Bronchial epithelial cell (primary cell): ENCODE measurements at places on chromosomes 1 and 21. TPM values are rescaled to one million over a fixed set of nuclear protein-coding genes. Genes with fewer than 3 reads are reported as not detected.
A peak's percentile ranks its signal among the peaks of the same experiment; 100 is the strongest.

The SEC16B gene
- 0.26 TPM in 2 replicates for total RNA-seq

The CDC20 gene
- 2.6 and 3.1 TPM in 2 replicates for total RNA-seq

GRCh38 chr1:14778898-14779865 lies 180.7 kb downstream of the KAZN start:
- no peak for DNase-seq

- DNase-seq: no peak
Measured at GRCh38 chr1:159141584-159142390, 29.6 kb upstream of the CADM3 start.

DNA sequence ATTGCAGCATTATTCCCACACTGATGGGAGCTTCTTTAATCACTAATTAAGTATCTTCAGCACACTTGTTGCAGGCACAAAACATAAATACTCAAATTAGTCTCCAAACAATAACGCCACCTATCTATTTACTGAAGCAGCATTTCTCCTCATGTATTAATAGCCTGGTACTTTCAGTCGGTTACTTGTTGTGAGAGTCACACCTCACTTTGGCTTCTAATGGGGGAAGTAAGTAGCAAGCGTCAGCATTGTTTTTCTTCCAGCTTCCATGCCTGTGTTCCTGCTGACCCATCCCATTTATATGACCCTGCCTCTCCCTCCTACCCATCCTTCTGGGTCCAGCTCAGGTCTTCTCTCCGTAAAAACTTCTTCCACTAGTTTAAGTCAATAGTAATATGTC lies 31.9 kb upstream of the DENND1B start:
- no peak for DNase-seq

DNA sequence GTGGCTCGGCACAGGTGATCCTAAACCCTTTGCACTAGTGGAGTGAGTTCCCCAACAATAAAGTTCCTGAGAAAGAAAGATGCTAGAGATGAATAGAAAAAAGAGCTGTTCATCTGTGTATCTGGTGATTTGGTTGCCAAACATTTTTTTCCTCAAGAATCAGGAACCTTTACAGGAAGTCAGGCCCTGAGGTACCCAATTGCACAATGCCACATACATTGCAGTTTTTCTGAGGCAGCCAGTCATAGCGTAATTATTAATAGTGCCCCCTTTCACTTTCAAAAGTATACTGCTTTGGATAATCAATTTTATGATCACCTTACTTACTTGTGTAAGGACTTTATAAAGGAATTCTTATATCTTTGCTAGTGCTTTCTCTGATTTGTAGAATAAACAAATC lies 346.3 kb upstream of the POU3F1 start:
- no peak for DNase-seq

DNA sequence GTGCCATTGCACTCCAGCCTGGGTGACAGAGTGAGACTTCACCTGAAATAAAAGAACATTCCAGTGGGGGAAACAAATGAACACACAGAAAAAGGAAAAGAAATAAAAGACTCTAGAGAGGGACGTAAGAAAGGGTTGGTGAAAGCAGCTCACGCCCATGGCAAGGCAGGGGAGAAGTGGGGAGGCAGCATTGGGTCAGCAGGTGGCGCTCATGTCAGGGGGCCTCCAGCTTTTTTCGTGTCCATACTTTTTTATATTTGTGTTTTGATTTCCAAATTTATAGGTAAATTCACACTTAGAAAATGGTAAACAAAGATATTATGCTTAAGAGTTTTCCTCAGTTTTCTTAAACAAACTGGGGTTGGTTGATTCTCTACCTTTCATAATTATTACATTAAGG lies 45.5 kb downstream of the VPS13D start:
- no peak for DNase-seq

DNA sequence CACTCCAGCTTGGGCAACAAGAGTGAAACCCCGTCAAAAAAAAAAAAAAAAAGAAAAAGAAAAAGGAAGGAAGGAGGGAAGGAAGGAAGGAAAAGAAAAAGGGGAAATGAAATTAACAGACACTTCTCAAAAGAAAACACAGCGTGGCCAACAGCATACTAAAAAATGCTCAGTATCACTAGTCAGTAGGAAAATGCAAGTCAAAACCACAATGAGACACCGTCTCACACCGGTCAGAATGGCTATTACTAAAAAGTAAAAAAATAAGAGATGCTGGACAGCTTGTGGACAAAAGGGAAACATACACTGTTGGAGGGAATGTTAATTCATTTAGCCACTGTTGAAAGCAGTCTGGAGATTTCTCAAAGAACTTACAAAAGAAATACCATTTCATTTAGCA lies 369.5 kb upstream of the BRINP3 start:
- no peak for DNase-seq

DNA sequence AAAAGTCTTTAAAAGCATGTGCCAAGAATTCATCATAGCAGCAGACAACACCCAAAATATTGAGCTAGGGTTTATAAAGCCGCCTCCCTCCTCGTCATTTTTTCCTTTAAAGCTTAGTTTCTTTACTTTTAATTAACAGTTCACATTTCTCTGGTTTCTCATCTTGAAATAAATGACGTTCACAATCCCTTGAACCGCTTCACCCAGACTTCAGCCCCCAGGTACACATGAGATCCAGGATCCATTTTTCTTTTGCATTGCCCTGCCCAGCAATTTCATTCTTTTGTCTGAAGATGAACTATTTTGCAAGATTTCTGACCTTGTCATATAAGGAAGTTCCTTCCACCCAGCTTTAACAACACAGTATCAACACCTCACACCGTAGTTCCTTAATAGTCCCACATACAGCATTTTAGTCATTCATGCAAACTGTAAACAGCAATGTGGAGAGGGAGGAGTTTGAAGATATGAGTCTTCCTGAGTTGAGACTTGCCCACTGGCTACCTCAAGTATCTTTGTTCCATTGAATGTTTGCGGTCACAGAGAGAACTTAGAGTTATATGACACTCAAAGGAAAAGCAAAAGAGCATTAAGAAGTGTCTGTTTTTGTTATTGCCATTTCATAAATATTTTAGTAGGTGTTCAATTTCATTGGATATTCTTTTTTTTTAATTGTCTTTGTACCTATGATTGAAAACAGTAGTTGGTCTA lies 35.3 kb upstream of the CACYBP start:
- DNase-seq: peak; percentile 99

The CYP4A22 gene
- not detected in 2 replicates for total RNA-seq

- no peak for DNase-seq
Measured at GRCh38 chr1:92029241-92029922, 403 bp upstream of the EPHX4 start.

GRCh38 chr1:212918824-212919223 lies 31.5 kb upstream of the VASH2 start:
- no peak for DNase-seq

GRCh38 chr1:20987831-20988825 lies 188.6 kb downstream of the EIF4G3 start:
- no peak for DNase-seq
